ENCODE measurements at places on chromosomes 11 and 22.
A peak's percentile ranks its signal among the peaks of the same experiment; 100 is the strongest.

DNA sequence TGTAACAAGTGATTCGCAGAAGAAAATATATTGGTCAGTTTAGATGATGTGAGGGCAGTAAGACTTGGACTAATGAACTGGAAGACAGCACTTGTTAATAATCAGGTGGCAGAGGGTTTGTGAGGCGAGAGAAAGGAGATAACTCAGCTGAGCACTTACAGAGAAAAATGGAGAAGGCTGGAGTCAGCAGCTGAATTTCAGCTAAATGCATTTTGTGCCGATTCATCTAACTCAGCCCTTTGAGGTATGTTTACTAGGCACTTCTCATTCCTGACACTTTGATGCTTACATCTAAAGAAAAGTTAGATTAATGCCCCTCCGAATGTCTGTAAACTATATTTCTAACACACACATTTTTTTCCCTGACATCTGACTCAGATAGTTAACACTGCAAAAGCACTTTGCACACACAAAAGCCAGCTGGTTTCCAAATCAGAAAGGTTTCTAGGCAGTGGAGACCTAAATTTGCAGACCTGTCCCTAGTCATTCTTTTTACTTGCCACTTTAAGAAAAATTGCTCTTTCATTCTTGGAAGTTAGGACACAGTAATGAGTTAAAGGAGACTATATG is 859.5 kb upstream of the CCDC90B start:
- DNase-seq: no peak

- DNase-seq: no peak
Observed at GRCh38 chr11:85137597-85137996, 489.5 kb downstream of the DLG2 start.

DNA sequence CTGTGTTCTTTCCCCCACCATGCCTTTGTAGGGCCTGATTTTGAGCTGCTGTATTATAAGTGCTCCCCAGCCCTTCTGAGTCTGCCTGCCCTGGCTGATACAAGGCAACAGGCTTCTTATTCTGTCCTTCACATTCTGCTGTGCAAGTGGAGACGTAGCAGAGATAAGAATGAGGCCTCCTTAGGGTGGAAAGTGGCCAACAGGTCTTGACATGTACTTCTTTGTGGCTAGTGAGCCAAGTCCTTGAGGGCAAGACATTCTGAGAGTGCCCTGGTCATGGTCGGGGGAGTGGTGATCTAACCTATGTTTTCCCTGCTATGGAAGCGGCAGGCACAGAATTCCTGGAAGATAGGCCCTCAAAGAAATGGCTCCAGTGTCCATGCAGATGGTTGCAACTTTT is 235.7 kb upstream of the CADM1 start:
- no peak for DNase-seq

DNA sequence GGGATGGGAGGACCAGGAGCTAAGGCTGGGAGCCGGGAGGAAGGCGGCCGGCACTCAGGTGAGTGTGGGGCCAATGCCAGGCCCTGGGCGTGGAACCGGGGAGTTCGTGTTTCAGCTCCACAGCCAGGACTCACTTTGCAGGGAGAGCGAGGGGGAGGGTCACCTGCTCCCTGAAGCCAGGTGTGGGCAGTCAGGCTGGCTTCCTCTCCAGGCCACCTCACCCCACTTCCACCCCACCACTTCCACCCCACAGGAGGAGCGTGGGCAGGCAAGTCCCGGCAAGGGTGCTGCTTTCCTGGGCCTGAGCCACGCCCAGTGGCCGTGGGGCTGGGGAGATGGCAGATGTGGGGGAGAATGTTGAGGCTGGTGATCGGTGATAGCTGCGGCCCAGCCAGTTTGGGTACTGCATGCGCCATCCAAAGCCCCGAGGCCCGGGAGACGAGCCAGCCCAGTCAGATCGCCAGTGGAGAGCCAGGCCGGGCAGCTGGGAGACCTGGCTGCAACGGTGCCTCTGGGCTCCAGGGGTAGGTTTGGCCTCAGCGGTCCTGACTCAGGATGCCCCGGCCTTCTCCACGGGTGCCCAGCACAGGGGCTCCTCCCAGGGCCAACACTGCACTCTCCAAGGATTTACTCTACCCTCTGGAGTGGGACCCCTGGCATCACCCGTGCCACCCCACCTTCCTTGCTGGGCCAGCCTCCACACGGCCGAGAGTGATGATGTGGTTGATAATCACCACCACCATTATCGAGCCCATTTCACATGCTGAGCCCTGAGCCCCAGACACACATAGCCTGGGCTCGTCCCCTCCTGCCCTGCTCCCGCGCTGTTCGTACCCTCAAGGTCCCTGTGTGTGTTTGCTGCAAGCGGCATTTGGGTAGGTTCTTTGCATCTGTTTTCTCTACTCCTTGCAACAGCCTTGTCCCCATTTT is 93.8 kb downstream of the WNT7B start:
- DNase-seq: no peak

- no peak for DNase-seq
Observed at GRCh38 chr22:21657360-21658032, 8.3 kb upstream of the PPIL2 start.

GRCh38 chr11:77187776-77188632 is 60.0 kb downstream of the MYO7A start:
- DNase-seq: peak; percentile 70

GRCh38 chr11:122186439-122187080 is 70.5 kb upstream of the BLID start:
- DNase-seq: peak; percentile 98

- no peak for DNase-seq
Observed at GRCh38 chr11:134360050-134360835, 28.5 kb downstream of the GLB1L2 start.

- peak; percentile 69 for DNase-seq
Observed at GRCh38 chr22:37661160-37661924, 2.8 kb downstream of the PDXP start.

GRCh38 chr22:30187094-30187493 is 59.5 kb downstream of the LIF start:
- DNase-seq: no peak

DNA sequence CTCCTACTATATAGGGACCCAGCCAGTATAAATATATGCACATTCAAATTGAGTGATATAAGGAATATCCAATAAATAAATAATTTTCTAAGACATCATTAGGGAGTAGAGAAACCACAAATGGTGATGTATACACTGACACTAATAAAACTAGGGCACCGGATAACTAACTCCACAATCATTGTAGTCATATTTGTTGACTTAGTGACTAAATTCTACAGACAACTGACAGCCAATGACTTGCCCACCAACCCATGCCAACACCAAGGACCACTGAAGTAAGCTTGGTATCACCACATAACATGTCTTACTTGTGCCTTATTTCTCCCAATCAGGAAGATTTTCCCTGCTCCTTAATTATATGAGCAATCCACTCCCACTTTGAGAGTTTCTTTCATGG is 139.6 kb upstream of the TRPC6 start:
- no peak for DNase-seq

GRCh38 chr22:27882507-27883290 is 36.4 kb downstream of the PITPNB start:
- no peak for DNase-seq

- DNase-seq: no peak
Observed at GRCh38 chr11:113417428-113417827, 29.8 kb downstream of the ANKK1 start.

GRCh38 chr11:97683733-97684132 is 1293.9 kb downstream of the JRKL start:
- DNase-seq: no peak

GRCh38 chr11:15884777-15885540 is 471.4 kb downstream of the SOX6 start:
- no peak for DNase-seq

GRCh38 chr11:123373754-123374621 is 56.1 kb upstream of the GRAMD1B start:
- DNase-seq: no peak

- no peak for DNase-seq
Observed at GRCh38 chr22:36822581-36822980, 5.7 kb upstream of the PVALB start.

DNA sequence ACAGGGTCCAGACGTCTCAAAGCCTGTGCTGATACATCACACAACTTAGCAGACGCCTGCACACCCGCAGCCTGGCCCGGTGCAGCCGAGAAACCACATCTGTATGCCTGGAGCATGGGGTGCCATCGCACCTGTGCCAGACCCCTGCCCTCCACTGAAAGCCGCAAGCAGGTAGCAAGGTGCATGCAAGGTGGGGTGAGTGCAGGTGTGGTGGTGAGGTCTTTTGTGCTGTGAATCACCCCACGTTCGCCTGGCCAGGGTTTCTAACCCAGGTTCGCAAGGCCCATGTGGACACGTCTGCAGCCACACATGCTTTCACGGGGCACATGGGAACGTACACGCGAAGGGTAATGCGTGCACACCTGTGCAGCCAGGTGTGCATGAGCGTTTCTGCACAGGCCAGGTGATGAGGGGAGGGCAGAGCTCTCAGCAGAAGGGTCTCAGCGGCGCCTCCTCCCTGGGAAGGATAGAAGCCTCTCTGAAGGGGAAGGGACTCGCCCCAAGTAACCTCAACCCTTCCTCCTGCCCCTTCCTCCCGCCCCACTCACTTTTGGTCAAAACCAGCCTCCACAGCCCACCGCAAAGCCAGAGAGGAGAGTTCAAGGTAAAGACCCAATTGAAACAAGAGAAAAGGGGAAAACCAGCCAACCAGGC is 19.5 kb downstream of the CBX7 start:
- no peak for DNase-seq

GRCh38 chr22:46731246-46732040 is 6.6 kb downstream of the CERK start:
- DNase-seq: no peak

- DNase-seq: peak; percentile 55
Observed at GRCh38 chr11:24697522-24698111, 200.8 kb downstream of the LUZP2 start.

- no peak for DNase-seq
Observed at GRCh38 chr11:20327377-20327935, 36.1 kb upstream of the HTATIP2 start.

- DNase-seq: no peak
Observed at GRCh38 chr11:26227883-26228502, 103.9 kb upstream of the ANO3 start.

GRCh38 chr11:61679296-61679695 is 895 bp upstream of the DAGLA start:
- DNase-seq: no peak

GRCh38 chr11:2892215-2892966 is 6.8 kb upstream of the CDKN1C start:
- DNase-seq: peak; percentile 59

GRCh38 chr22:20091690-20092476 is 11.8 kb downstream of the DGCR8 start:
- no peak for DNase-seq

DNA sequence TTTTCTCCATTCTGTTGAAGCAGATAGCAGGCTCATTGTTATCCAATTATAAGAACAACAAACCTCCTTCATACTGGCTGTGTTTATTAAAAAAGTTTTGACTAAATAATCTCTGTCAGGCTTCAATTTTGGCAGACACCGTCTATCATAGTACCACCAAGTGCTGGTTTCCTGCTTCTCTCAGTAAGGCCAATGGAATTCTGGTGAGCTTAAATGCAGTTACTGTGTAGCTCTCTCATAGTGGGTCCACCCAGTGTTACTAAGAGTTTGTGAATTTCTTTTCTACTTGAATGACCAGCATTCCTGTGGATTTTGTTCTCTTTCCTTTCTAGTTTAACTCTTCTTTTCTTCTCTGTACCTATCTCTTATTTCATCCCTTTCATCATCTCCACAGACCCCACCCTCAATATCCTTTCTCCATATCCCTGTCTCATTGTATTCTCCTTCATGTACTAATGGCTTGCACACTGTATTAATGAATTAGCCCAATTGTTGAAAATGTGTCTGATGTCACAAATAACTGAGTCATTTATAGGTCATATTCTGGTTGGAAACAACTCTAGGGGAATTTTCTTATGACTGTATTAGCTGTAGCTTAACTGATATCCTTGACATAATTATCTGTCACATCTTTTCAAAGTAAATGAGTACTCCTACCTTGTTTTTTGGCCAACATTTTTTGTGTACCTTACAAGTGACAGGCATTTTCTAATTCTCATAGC is 372.1 kb downstream of the FAT3 start:
- no peak for DNase-seq

DNA sequence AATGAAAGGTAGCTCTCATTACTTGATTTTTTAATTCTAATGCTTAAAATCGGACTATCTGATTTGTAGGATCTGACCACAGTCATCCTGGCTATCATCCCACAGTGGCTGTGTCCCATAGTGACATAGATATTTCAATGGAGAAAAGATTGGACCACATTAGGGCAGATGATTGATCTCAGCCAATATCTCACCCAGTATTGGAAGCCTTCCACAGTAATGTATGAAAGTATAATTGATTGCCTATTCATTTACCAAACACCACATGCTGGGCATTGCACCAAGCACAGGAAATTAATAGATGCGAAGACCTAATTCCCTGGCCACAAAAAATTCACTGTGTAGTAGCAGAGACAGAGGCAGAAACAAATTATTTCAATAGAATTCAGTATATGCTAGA is 37.6 kb downstream of the FZD4 start:
- DNase-seq: no peak

- no peak for DNase-seq
Observed at GRCh38 chr11:106997227-106997626, 21.0 kb downstream of the GUCY1A2 start.

DNA sequence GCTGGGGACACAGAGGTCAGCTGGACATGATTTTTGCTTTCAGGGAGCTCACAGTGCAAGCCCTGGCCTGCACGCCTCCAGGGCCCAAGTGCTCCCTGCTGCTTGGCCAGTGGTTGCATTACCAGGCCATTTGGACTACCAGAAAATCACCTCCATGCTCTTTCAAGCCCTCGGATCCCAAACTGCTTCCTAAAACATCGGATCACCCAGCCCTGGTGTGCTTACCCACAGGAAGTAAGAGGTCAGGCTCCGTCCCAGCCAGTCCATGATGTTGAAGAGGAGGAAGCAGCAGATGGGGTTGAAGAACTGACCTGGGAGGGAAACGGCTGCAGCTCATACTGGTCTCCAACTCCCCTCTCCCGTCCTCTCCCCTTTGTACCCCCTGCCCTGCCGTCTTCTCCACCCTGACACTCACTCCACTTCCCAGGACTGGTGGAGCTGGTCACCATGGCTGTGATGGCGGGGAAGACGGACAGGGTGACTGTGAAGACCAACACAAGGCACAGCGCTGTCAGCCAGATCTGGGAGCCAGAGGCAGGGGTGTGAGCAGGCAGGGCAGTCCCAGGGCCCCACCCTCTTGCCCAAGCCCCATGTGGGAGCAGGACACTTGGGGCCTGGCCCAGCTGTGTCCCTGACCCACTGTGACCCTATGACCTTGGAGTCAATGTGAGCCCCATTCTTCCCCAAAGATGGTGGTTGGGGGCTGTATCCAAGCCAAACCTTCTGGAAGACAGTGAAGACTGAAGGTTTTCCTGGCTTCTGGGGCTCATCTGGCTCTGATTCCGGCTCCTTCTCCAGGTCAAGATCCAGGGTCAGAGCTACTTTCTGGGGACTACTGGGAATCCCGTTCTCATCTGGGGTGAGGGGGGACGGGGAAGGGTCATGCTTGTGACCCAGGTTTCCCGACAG is 5.6 kb downstream of the SLC29A2 start:
- no peak for DNase-seq

DNA sequence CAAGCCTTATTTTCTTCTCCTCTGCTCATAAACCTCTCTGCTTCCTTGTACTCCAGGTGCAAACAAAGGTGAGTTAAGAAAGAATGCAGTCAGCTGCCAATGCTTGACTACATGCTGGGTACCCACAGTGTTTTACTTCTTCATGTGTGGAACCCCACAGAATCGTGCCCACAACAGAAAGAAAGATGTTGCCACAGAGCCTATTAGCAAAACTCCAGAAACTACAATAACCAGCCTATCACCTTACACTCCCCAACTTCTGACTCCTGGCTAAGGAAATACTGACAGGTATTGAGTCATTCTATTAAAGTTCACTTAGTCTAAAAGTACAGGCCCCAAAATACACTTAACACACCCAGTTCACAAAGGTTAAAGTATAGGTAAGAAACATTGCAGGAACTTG is 56.9 kb upstream of the CCDC89 start:
- no peak for DNase-seq

Measured in HCEC 1CT (cell line).